Germinal center (tissue), 1 donor: ENCODE measurements at places on chromosomes 6 and 20.

- no peak for DNase-seq
These were observed 195.4 kb downstream of the TBX18 start for GRCh38 chr6:84568971-84569370.

- no peak for DNase-seq
These were observed 22.2 kb upstream of the TXLNB start for GRCh38 chr6:139313784-139314545.

GRCh38 chr20:32496811-32497533 lies 88.2 kb downstream of the NOL4L start:
- no peak for DNase-seq

GRCh38 chr6:148316308-148316707 lies 26.3 kb upstream of the SASH1 start:
- DNase-seq, result no peak

DNA sequence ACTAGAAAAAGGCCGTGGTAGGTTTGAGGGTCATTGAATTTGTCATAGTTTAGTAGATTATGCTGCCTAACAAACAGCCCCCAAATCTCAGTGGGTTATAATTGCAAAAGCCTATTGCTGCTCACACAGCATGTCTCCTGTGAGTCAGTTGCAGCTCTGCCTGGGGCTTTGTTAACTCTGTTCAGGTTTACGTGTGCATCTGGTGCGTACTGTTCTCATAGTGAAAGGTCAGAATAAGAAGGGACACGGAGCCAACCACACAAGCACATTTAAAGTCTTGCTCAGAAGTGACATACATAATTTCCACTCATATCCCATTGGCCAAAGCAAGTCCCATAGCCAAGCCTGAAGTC lies 48.1 kb upstream of the BMP2 start:
- DNase-seq, result no peak

DNA sequence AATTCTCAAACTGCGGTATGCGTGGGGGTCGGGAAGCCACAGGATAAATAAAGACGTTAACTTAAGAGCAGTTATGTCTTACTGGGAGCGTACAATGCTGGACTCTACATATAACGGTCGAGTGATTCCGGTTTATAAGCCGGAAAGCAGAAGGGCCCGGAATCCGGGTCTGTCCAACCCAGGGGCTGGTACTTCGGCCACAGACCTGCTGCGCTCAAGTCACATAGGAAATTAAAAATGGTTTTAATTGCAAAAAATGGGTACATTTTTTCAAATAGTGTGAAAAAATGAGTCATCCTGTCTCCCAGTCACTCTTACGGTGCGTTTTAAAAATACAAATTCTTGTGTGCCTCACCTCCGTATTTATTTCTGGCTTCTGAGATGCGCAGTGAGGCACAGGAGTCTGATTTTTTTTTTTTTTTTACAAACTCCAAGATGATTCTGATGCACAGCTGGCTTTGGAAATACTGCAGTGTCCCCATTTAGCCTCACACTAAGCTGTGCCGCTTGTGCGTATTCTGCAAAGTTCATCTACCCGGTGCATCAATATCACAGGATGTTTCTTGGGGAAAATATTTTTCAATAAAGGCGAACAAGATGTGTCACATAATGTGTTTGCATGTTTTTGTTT lies 1.0 kb downstream of the PCIF1 start:
- DNase-seq, result no peak

DNA sequence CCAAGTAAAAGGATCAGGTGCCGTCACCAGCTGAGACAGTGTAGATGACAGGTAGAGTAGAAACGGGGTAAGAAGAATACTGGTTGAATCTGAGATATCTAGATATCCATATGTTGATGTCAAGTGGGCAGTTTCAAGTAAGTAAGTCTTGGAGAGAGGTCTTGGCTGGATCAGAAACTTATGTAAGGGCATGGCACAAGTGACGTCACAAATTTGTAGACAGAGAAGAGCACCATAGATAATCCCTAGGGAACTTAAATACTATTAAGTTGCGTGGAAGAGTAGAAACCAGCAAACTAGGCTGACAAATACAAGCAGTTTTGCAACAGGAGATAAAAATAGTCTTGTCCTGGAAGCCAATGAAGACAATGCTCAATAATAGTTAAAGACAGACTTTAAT lies 123.2 kb downstream of the KHDRBS2 start:
- no peak for DNase-seq

GRCh38 chr6:98957450-98957849 lies 9.7 kb upstream of the FBXL4 start:
- DNase-seq, result no peak

DNA sequence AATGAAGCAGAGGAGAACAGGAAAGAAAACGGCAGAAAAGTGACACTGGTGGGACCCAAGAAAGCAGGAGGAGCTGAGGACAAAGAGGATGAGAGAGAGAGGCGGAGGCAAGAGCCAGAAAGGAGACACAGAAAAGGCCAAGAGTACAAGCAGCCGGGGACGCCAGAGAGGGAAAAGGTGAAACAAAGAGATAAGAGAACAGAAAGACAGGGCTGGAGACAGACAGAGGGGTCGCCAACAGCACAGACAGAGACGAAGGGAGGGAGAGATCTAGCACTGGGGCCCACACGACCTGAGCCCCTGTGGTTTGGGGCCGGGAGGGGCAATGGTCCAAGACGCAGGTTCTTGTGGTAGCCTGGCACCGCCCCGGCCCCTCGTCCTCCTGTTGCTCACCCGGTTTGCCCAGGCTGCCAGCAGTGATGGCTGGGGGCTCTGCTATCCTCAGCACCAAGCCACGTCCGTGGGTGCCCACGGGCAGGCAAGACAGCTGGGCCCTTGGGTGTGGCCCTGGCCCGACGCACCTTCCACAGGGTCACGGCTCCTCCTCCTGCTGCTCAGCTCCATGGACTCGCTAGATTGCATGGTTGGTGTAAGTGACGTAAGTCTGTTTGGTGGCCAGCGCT lies 123.5 kb downstream of the GRM4 start:
- no peak for DNase-seq

- DNase-seq, result no peak
These were observed 256.1 kb upstream of the KCNQ5 start for GRCh38 chr6:72365773-72366172.

DNA sequence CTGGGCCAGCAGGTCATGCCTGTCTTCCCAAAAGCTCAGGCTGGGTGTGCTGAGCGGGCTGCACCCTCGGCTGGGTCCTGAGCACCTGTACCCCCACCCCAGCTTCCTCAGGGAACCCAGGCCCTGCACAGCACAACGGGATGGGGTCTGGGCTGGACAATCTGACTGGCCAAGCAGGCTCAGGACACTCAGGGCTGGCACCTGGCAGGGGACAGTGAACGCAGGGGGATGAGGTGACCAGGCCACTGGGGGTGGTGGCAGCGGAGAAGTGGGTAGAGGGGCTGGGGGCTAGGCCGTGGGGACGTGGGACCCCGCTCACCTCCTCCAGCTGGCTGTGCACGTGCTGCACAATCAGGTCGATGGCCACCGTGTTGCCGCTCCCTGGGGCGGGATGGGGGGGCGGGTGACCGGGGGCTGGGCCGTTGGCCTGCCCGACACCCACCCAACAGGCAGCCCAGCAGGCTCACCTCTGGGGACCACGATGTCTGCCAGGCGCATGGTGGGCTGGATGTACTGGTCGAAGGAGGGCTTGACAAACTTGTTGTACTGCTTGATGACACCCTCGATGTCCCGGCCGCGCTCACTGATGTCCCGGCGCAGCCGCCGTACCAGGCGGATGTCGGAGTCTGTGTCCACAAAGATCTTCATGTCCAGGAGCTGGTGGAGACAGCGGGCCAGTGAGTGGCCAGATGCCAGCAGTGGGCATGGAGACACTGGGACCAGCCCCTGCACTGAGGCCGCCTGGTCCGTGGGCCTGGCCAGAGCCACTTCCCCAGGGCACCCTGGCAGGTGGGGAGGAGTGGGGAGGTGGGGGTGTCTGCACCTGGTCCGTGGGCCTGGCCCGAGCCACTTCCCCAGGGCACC lies 11.9 kb downstream of the UCKL1 start:
- DNase-seq, result no peak

DNA sequence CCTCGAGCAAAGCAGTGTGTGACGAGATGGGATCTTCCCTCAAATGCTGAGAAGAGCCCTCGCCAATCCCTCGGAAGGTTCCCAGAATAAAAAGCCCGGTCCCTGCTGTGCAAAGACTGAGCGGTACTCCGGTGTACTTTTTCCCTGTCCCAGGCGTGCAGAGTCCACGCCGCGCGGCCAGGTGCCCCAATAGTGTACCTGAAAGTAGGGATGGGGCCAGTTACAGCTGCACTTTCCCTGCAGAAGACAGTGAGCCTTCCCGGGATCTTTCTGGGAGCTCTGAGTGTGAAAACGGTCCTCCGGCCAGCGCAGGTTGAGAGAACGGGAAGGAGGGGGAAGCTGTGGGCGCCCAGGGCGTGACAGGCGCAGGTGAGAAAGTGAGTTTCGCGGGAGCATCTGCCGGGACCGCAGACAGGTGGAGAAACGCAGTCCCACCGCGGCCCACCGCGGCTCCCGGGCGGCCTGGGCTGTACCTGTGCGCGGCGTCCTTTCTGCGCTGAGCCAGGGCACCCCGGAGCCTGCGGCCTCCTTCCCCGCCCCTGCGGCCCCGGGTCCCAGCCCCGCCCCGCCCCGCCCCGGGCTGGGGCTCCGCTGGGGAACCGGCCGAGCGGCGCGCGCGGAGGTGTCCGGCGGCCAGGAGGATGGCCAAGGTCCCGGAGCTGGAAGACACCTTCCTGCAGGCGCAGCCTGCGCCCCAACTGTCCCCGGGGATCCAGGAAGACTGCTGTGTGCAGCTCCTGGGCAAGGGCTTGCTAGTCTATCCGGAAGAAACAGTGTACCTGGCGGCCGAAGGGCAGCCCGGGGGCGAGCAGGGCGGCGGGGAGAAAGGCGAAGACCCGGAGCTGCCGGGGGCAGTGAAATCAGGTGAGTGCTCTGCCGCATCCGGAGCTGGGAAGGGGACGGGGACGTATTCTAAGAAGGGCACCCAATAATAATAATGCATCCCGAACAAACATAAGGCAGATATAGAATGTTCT lies at the start of gene RFX6:
Gene RFX6 (plus strand): TSS at position 608 of the 977 bp plus-strand sequence. CDS start 34 bp downstream, at position 642.
- peak; percentile 11 for DNase-seq

DNA sequence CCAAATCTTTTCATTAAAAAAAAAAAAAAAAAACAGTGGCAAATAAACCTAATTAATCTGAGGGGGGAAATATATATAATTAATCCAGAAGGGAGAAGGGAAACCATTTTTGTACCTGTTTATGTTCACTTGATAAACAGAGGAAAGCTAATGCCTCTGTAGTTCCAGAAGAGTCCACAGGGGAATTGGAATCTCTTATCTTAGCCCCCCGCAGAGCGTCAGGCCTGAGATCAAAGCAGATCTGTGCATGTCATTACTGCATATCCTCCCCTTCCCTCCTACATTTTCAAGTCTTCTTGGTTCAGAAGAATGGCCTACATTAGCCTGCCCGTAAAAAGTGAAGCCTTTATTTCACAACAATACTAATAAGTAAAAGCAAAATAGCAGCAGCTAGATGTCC lies 157.2 kb downstream of the PTPRT start:
- no peak for DNase-seq

DNA sequence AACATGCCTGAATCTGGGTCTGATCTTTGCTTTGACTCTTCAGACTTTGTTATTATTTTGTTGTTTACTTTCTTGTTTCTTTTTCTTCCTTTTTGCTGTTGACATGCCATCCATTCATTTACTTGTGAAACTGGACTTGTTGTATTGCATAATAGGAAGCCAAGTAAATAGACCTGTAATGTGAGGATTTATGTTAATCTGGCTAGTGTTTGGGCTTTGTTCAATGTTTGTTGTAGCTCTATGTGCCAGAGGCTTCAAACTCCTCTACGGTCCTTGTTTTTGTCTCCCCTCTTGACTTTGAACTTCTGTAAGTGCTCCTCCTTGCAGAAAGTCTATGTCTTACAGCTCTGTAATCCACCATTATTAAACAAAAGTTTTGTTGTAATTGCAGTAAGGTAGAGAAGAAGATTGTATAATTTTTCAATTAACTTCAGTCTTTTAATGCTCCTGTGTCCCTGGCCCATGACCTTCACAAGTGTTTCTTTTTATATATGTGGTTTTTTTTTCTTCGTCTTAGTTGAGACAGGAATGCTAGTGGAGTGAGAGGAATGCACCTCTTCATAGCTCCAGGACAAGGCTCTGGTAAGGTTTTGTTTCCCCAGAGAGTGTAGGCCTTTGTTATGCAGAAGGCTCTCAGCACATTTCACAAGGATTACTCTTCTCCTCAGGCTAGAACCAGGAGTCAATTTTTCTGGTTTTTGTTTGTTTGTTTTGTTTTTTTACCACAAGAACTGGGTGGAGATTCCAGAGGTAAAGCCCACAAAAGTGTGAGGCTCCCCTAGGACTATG lies 1061.8 kb upstream of the CITED2 start:
- DNase-seq, result no peak

GRCh38 chr6:32666420-32667300 lies at the start of gene HLA-DQB1:
Gene HLA-DQB1 (minus strand): TSS chr6:32666657. CDS start chr6:32666607, 50 bp downstream.
- peak; percentile 89 for DNase-seq

DNA sequence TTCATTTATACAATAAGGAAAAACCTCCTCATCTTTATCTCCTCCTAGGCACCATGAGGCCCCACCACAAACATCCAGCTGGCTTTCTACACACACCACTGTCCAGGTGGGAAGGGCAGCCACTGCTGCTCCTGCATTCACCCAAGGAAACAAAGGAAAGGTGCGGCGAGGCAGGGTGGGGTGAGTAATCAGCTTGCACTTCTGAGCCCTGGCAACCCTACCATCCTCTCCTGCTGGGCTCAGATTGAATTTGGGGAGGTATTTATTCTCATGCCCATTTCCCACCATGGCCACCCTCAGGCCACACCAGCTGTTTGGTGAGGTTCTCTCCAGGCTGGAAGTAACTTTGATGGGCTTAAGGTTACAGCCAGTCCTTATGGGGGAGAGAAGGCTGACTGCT lies 31.2 kb upstream of the SPDEF start:
- DNase-seq, result no peak

- DNase-seq, result no peak
These were observed 59.4 kb upstream of the PRELID3B start for GRCh38 chr20:59101961-59102360.

DNA sequence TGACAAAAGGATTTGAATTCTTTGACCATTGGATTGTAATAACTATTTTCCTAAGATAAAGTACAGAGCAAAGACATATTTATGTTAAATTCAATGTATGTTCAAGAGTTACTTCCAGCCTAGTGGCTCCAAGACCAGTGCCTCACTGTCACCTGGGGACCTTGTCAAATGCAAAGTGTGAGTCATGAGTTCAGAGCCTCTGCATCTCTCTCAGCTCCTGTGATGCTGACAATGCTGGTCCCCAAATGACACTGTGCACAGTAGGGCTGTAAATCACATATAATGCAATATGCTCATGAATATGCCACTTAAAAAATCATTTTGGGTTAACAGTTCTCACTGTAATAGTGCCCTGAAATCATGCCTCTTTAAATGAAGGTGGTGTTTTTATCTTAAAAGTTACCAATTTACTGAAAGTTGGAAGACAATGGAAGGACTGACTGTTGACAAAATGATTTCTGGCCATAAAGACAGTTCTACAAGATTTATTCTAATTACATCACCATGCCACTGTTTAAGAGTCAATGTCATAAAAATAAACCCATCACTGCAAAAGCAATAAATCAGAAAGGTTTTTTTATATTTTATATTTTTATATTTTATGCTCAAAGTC lies 62.1 kb downstream of the NRSN1 start:
- no peak for DNase-seq
